Retinal pigment epithelial cell (primary cell): ENCODE measurements at places on chromosomes 16 and 17.

GRCh38 chr17:44965481-44966234 lies 2.4 kb downstream of the C1QL1 start:
- DNase-seq = no peak

DNA sequence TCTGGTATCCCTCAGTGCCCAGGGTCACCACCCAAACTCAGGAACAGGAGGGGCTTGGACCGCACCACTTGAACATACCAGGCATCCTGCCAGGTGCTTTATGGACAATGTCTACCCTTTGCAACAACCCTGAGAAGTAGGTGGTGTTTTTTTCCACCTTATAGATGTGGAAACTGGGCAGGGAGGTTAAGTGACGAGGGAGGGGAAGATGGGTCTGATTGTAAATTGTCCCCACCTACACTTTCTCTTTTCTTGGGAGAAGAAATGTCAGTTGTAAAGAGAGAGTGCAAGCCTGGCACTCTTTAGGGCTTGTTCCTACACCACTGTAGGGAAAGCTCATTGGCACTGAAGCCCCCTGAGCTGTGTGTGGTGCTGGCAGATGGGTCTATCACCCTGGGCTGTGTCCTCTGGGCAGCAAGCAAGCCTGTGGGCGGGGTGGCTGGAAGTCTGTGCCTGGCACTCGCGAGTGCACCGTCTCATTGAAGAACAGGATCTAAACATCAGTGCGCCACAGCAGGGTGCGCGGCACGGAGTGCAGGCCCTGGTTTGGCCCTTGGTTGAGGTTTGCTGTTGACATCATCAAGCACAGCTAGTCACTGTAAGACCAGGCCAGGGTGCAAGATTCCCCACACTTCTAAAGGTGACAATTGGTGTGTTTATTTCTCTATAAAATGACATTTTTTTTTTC lies 15.1 kb downstream of the NOD2 start:
- no peak for DNase-seq

GRCh38 chr17:67635681-67636080 lies 82.1 kb upstream of the NOL11 start:
- no peak for DNase-seq

- DNase-seq = no peak
Observed at GRCh38 chr17:1496869-1497268, 4.4 kb upstream of the MYO1C start.

DNA sequence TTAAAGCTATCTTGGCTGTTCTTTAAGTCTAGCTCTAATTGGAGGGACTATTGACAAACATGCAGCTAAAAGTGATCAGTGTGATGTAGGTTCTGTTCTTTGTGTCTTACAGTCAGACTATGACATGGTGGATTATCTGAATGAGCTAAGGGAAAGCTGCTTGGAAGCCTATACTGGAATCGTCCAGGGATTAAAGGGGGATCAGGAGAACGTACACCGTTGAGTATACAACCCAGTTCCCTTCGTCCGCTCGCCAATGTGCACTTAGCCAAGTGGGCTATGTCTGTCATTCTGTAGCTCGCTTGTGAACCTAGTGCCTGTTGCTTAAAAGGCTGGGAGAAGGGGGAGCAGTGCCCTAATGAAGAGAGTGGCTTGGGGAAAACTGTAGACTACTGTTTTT lies 15.8 kb upstream of the TBKBP1 start:
- no peak for DNase-seq

- DNase-seq = peak; percentile 80
Observed at GRCh38 chr17:65750631-65751115, 189.2 kb upstream of the AXIN2 start.

DNA sequence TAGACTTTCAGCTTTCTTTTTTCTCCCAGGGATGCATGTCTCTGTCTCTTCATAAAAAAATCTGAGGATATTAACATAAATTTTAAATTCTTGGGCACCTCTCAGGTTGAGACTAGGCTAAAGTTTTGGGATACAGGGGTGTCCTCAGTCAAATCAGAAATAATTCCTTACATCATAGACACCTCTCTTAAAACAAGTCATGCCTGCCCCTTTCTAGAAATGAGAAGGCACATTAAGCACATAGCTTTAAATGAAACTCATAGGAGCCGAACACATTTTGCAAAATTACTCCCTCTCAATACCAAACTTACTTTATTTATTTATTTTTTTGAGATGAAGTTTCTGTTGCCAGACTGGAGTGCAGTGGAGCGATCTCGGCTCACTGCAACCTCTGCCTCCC lies 67.3 kb upstream of the BCAR1 start:
- DNase-seq = no peak
